ENCODE measurements at places on chromosomes 5 and 9. TPM values are rescaled to one million over a fixed set of nuclear protein-coding genes. Genes with fewer than 3 reads are reported as not detected.

- H3K4me3 ChIP-seq, result no peak overlapping the region
- peak; percentile 48 for DNase-seq
- no peaks in the 10 kb centered on the region for H3K27me3 ChIP-seq
- H3K27ac ChIP-seq, result no peak overlapping the region
- no peaks in the 10 kb centered on the region for H3K36me3 ChIP-seq
These were observed 5.9 kb upstream of the FRMD3 start for GRCh38 chr9:83544002-83544698.

DNA sequence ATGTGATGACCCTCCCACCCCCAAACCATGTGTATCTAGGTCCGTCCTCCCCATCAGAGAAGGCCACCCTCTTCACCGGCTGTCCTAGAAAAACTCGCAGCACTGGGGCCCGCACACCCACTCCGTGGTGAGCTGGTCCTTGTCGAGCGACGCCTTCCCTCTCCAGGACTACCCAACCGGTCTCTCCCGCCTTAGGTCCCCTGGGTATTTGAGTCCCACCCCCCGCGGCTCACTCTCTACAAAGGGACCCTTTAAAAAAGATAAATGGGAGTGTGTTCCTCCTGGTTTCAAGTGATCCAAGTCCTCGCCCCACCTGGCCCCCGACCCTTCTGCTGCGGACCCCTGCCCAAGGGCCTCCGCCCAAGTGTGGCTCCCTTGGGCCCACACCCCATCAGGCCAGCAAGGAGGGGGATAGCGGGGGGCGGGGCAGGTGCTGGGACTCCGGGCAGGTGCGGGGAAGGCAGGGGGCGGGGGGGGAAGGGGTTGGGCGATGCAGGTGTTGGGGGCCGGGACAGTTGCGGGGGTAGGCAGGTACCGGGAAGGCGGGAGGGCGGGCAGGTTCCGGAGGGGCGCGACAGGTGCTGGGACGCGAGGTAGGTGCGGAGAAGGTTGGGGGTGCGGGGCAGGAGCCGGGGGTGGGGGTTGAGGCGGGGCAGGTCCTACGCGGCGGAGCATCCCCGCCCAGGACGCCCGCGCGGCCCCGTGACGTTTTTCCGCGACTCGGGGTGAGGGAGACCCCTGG lies 970 bp upstream of the ARRDC1 start:
- peak overlapping the region; percentile 3 for H3K27ac ChIP-seq
- DNase-seq, result no peak
- no peaks in the 10 kb centered on the region for H3K36me3 ChIP-seq

GRCh38 chr5:83662558-83662957 lies 58.1 kb downstream of the HAPLN1 start:
- no peak overlapping the region for H3K27ac ChIP-seq
- H3K36me3 ChIP-seq, result no peaks in the 10 kb centered on the region
- no peaks in the 10 kb centered on the region for H3K4me1 ChIP-seq

GRCh38 chr5:142626099-142626498 lies 59.8 kb downstream of the FGF1 start:
- no peaks in the 10 kb centered on the region for H3K27me3 ChIP-seq
- peaks cover 13% of the 10 kb centered on the region for H3K4me1 ChIP-seq
- no peaks in the 10 kb centered on the region for H3K36me3 ChIP-seq
- DNase-seq, result no peak
- H3K27ac ChIP-seq, result no peak overlapping the region
- H3K4me3 ChIP-seq, result no peak overlapping the region

DNA sequence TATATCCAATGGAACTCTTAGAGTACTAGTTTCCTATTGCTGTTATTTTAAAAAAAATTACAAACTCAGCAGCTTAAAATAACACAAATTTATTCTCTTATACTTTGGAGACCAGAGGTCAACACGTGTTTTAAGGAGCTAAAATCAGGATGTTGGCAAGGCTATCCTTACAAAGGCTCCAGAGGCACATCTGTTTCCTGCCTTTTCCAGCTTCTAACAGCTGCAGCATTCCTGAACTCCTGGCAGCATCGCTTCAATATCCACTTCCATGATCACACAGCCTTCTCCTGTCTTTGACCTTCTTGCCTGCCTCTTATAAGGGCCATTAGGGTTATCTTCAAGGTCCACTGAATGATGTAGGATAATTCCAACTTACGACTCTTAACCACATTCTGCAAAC lies 92.2 kb upstream of the CCNG1 start:
- H3K36me3 ChIP-seq, result no peaks in the 10 kb centered on the region
- no peaks in the 10 kb centered on the region for H3K27me3 ChIP-seq
- no peaks in the 10 kb centered on the region for H3K4me1 ChIP-seq
- H3K4me3 ChIP-seq, result no peak overlapping the region

GRCh38 chr5:137825165-137825564 lies 42.5 kb upstream of the MYOT start:
- no peaks in the 10 kb centered on the region for H3K27me3 ChIP-seq
- H3K36me3 ChIP-seq, result no peaks in the 10 kb centered on the region

DNA sequence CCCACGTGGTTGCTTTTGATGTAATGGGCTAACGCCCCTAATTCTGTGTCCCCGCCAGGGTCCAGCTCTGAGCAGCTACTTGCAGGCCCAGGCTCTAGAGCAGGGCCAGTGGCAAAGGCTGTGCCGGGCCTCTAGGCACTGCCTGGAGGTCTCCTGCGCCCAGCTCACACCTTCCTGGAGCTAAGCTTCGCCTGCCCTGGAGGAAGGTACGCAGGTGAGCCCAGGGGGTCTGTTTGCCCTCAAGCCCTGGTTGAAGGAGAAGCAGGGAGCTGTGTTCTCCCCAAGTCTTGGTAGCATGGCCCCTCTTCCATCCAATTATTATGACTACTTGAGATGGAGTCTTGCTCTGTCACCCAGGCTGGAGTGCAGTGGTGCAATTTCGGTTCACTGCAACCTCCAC lies 5.2 kb upstream of the LMX1B start:
- H3K4me3 ChIP-seq, result no peak overlapping the region
- H3K27ac ChIP-seq, result no peak overlapping the region
- DNase-seq, result no peak
- H3K27me3 ChIP-seq, result no peaks in the 10 kb centered on the region

DNA sequence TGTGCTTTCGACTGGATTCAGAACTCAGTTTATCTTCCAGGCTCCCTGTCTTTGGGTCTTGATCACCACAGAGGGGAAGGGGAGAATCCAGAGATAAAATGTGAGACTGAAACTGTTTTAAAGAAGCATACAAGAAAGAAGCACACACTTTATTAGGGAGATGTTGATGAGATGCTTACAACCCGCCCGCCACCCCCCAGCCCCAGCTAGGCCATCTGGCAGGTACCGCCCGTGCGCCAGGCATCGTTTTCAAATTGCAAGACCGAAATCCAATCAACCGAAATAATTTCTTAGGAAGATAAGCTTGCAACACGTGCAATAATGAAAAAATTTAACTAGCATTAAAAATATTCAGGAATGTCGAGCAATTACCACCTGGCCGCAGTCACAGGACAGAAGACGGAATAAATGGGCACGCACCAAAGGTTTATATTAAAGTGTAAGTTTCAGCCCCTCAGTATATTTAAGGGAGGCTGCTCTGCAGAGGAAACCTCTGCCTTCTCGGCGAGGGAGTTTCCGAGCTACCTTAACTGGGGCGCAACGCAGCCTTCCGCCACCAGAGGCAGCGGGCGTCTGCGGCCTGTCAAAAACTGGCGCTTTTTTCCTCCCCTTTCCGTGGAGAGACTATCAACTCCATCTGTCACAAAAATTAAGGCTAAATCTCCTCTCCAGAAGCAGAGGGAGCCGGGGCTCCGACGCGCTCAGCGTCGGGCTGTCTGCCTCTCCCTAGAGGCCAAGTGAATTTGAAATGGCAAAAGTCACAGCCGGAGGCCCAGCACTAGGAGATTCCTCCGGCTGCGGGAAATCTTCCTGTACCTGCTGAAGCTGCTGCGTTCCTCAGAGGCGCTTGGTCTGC lies 996 bp upstream of the GAS1 start:
- H3K4me3 ChIP-seq, result peak overlapping the region; percentile 84
- H3K27ac ChIP-seq, result peak overlapping the region; percentile 84
- H3K4me1 ChIP-seq, result peaks cover 24% of the 10 kb centered on the region

GRCh38 chr9:16267281-16268066 lies 603.0 kb downstream of the BNC2 start:
- no peaks in the 10 kb centered on the region for H3K27me3 ChIP-seq
- peak overlapping the region; percentile 57 for H3K27ac ChIP-seq
- no peak for DNase-seq
- peaks cover 5% of the 10 kb centered on the region for H3K4me1 ChIP-seq

- peaks cover 36% of the 10 kb centered on the region for H3K4me1 ChIP-seq
- H3K27ac ChIP-seq, result peak overlapping the region; percentile 75
- no peaks in the 10 kb centered on the region for H3K36me3 ChIP-seq
- H3K4me3 ChIP-seq, result no peak overlapping the region
- H3K27me3 ChIP-seq, result no peaks in the 10 kb centered on the region
- DNase-seq, result no peak
These were observed 91.8 kb upstream of the IFNK start for GRCh38 chr9:27432308-27432707.

GRCh38 chr5:139660923-139661814 lies 13.0 kb downstream of the CXXC5 start:
- DNase-seq, result peak; percentile 78
- peak overlapping the region; percentile 68 for H3K27ac ChIP-seq
- no peaks in the 10 kb centered on the region for H3K27me3 ChIP-seq
- no peaks in the 10 kb centered on the region for H3K36me3 ChIP-seq

DNA sequence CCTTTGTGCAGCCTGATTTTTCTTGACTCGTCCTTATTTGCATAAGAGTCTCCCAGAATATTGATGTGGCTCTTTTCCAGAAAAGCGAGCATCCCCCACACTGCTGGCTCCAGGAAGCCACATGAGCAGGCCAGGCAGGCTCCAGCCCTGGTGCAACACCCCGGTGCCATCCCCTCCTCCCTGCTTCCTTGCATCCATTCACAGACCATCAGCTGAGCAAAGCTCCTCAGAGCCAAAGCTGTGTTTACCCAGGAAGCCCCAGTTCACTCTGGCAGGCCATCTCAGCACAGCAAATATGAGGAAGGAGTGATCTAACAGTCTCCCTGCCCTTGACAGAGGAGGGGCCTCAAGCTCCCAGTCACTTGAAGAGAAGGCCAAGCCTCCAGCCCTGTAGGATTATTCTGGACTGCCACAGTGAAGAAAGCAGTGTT lies 34.4 kb downstream of the INSYN2B start:
- DNase-seq, result peak; percentile 74
- H3K4me3 ChIP-seq, result no peak overlapping the region
- no peaks in the 10 kb centered on the region for H3K36me3 ChIP-seq
- H3K27me3 ChIP-seq, result no peaks in the 10 kb centered on the region
- H3K4me1 ChIP-seq, result peaks cover 8% of the 10 kb centered on the region

- no peaks in the 10 kb centered on the region for H3K27me3 ChIP-seq
- no peaks in the 10 kb centered on the region for H3K36me3 ChIP-seq
- H3K27ac ChIP-seq, result no peak overlapping the region
- H3K4me3 ChIP-seq, result no peak overlapping the region
- no peaks in the 10 kb centered on the region for H3K4me1 ChIP-seq
These were observed 8.0 kb upstream of the GFI1B start for GRCh38 chr9:132970324-132971062.

DNA sequence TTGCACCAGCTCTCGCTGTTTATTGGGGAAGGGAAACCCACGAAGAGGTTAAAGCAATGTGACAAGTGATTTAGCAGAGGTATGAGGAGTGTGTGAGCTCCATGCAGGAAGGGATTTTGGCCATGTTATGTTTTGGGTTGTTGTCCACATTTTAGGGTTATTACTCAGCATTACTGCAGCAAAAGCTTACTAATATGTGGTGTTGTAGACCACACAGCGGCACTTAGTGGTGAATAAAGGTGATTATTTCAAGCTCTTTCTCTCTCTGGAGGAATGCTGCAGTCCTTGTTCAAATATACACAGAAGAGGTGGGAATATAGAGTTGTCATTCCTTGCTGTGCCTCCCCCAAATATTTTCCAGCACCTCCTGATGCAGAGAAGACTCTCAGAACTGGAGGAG lies 29.7 kb upstream of the AKNA start:
- H3K4me1 ChIP-seq, result peaks cover 21% of the 10 kb centered on the region
- DNase-seq, result no peak
- no peaks in the 10 kb centered on the region for H3K27me3 ChIP-seq
- H3K4me3 ChIP-seq, result no peak overlapping the region
- H3K36me3 ChIP-seq, result no peaks in the 10 kb centered on the region
- H3K27ac ChIP-seq, result no peak overlapping the region

GRCh38 chr9:90909225-90909624 lies 107.6 kb downstream of the SYK start:
- DNase-seq, result no peak
- H3K4me3 ChIP-seq, result no peak overlapping the region
- H3K36me3 ChIP-seq, result no peaks in the 10 kb centered on the region
- H3K4me1 ChIP-seq, result no peaks in the 10 kb centered on the region
- no peaks in the 10 kb centered on the region for H3K27me3 ChIP-seq

GRCh38 chr5:32461441-32462120 lies 17.0 kb upstream of the ZFR start:
- H3K27me3 ChIP-seq, result no peaks in the 10 kb centered on the region
- H3K4me3 ChIP-seq, result no peak overlapping the region
- H3K27ac ChIP-seq, result no peak overlapping the region
- no peak for DNase-seq

- DNase-seq, result no peak
- H3K27me3 ChIP-seq, result no peaks in the 10 kb centered on the region
- no peak overlapping the region for H3K27ac ChIP-seq
- no peaks in the 10 kb centered on the region for H3K4me1 ChIP-seq
These were observed 112.7 kb downstream of the PDZD2 start for GRCh38 chr5:31751610-31752009.

DNA sequence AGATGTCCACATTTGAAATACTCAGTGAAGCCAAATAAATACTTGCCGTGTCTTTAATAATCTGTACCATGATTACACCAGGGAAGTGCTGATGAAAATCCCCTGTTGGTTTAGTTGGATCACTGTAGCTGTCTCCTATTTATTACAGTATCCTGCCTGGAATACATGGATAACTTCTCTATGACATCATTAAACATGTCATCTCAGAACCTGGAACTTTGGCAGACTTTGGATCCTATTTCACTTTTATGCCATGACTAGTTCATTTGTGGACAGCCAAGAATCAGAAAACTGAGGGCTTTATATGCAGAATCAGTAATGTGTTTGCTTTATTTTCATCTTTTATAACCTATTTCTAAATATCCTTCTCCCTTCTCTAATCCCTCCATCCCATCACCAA lies at the start of gene TXNDC8:
TSS of gene TXNDC8 (minus strand) at position 137 of the 400 bp plus-strand sequence.
- no peak within 1 kb of the TSS for H3K4me3 ChIP-seq
- no peaks in the 10 kb centered on the region for H3K36me3 ChIP-seq
- no peak for DNase-seq
- no peak within 1 kb of the TSS for H3K27ac ChIP-seq

DNA sequence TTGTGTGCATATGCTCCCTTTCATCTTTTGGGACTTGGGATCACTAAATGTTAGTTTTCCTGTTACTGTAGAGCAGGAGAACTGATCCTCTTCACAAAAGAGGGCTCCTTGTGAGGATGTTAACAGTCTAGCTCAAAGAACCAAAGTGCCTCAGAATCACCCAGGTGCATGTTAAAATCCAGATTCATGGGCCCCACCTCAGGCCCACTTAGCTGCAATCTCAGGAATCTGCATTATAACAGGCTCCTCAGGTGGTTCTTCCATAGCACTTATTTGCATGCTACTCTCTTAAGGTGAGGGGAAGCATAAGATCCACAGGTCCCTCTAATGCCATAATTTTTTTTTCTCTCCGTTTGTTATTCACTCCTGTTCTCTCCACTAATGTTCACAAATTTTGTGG lies 14.8 kb upstream of the MEF2C start:
- H3K27ac ChIP-seq, result no peak overlapping the region
- no peaks in the 10 kb centered on the region for H3K27me3 ChIP-seq
- no peak for DNase-seq
- H3K4me3 ChIP-seq, result no peak overlapping the region
- no peaks in the 10 kb centered on the region for H3K4me1 ChIP-seq

PKD2L2 gene
- polyA plus RNA-seq, result 23.4 TPM

PCDHGB5 gene
- 4.5 TPM for polyA plus RNA-seq

FBXL7 gene
- polyA plus RNA-seq, result 9.8 TPM

SLC45A2 gene
- 2.0 TPM for polyA plus RNA-seq

IFT74 gene
- 20.7 TPM for polyA plus RNA-seq
